HuH-7 (cell line): ENCODE measurements at places on chromosomes 3 and 15.

DNA sequence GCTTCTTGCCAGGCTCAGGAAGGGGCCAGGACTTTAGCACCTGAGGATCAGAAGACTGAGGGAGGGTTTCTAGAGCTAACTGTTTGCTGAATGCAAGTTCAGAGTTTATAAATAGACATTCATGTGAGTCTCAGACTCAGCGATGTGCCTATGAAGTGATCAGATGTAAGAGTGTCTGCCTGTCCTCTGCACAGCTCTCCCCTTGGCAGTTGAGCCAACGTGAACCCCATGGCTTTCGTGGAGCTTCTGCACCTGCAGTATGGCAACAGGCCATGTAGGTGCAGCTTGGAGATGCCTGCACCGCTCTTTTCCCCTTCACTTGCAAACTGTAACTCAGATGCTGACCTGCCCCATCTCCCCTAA is 141.9 kb downstream of the CHDH start:
- DNase-seq: no peak

DNA sequence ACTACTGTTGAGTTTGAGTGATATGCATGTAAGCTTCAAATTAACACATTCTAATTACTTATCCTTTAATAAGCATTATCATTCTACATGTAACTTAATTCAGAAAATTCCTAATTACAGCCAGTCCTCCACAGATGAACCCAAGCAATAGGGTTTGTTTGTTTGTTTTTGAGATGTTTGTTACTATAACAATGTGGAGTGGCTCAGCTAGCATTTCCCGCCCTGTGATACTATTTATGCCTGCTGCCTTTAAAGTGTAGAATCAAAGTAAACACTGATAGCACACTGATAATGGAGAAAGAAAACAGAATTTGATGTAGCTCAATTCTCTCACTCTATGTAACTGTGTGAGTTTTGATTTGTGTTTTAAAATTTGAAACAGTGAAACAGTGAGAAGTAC is 105.1 kb upstream of the IGF1R start:
- DNase-seq: no peak

GRCh38 chr15:67405208-67406191 is 115.4 kb upstream of the C15orf61 start:
- no peak for DNase-seq

- no peak for DNase-seq
Measured at GRCh38 chr15:97410897-97411575, 549.5 kb upstream of the ARRDC4 start.

DNA sequence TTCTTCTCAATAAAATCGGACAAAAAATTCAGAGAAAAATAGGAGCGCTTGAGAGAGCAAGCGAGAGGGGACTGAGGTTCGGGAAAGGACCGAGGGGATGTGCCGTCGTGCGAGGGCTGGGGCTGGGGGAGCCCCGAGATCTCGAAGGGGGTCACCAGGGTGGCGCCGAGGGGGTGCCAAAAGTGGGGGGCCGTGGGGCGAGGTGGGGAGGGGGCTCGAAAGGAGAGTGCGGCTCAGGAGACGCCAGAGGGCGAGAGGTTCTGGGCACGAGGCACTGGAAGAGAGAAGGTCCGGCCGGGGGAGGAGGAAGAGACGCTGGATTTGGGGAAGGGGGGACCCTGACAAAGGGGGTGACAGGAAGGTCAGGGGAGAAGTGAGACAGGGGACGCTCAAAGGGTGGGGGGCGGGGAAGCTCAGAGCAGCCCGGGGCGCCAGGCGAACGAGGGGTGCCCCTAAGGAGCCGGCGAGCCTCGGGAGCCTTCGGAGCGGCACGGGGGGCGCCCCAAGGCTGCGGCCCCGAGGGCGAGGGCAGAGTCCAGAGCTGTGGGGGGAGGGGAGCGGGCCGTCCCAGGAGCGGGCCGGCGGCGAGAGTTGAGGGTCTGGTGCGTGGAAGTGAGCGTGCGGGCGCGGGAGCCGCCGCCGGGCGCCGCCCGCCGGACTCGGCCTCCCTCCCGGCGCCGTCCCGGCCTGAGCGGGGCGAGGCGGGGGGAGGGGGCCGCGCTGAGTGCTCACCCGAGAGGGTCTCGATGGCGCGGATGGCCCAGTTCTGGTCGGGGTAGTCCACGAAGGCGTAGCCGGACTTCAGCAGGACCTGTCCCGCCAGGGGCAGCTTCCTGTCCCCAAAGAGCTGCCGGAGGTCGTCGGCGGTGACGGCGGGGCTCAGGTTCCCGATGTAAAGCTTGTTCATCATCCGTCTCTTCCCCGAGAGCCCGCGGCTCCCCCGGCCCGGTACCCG is 514 bp downstream of the IGF2BP2 start:
- peak; percentile 36 for DNase-seq

- peak; percentile 20 for DNase-seq
Measured at GRCh38 chr3:37741644-37742043, 120.0 kb upstream of the CTDSPL start.

DNA sequence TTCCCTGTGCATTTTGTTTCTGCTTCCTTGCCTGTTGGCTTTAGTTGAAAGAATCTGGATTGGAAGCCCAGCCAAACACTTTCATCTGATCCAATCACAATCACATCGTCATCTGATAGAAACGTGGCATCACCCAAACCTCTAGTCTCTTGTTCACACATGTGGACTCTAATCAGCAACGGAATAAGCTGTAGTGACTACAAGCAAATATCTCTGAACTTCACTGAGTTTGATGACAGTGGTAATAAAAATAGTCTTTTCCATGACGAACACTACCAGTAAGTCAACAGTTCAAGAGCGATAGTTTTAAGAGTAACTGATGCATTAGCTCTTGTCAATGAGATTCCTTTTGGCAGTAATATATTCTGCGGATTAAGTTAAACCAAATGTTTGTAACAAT is 22.8 kb upstream of the MECOM start:
- DNase-seq: no peak

GRCh38 chr3:132682201-132682600 is 22.1 kb downstream of the UBA5 start:
- DNase-seq: no peak

DNA sequence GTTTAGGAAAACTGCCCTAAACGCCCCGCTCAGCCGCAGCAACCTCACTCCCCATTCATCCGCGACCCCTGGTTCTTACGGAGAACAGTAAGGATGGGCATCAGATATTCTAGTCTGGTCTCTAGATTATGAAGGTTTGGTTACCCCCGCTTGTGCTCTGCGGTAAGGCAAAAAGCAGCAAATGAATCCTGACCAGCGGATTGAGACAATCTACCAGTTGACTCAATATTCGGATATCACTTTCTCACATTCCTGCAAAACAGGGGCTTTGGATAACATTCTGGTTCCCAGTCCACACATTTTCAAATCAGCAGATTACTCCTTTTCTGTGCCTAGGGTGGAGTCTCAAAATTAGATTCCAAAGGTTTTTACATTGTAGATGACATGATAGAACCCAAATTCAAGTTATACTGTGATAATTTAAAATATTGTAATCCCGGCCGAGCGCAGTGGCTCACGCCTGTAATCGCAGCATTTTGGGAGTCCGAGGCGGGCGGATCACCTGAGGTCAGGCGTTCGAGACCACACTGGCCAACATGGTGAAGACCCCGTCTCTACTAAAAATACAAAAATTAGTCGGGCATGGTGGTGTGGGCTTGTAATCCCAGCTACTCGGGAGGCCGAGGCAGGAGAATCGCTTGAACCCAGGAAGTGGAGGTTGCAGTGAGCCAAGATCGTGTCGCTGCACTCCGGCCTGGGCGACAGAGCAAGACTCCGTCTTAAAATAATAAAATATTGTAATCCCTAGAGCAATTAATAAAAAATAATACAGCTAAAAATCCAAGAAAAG is 1.1 kb upstream of the CYFIP1 start:
- DNase-seq: peak; percentile 48

DNA sequence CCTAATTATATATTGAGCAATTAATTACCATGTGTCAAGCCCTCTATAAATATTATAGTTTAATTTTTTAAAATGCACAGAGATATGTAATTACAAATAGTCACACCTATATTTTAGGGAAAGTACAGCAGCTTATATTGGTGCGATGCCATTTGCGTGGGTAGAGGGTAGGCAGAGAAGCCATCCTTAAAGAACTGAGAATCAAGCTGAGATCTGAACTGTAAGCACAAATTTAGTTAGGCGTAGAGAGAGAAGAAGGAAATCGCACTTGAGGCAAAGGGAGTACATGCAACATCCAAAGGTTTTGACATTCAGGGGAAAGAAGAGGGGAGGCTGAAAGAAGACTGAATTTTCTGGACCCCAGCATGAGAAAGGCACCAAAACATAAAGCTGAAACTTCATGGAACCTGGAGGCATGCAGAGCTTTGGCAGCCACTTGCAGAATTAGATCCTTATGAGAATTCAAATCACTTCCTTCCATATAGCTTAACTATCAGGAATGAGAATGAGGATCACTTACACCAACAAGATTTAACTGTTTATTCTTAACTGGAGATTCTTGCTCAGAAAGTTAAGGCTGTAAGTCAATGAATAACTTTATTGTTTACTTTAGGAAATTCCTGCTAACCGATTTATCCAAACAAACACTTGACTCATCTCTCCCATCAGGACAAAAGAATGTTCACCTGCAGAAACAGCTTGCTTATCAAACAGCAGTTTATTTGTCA is 114.3 kb downstream of the TGFBR2 start:
- DNase-seq: peak; percentile 51

GRCh38 chr15:22863356-22863755 is 24.9 kb downstream of the NIPA2 start:
- no peak for DNase-seq

- no peak for DNase-seq
Measured at GRCh38 chr15:78987556-78988360, 42.9 kb upstream of the CTSH start.

GRCh38 chr3:60703956-60704736 is 547.1 kb downstream of the FHIT start:
- no peak for DNase-seq

GRCh38 chr3:24521420-24522145 is 26.9 kb upstream of the THRB start:
- peak; percentile 70 for DNase-seq

DNA sequence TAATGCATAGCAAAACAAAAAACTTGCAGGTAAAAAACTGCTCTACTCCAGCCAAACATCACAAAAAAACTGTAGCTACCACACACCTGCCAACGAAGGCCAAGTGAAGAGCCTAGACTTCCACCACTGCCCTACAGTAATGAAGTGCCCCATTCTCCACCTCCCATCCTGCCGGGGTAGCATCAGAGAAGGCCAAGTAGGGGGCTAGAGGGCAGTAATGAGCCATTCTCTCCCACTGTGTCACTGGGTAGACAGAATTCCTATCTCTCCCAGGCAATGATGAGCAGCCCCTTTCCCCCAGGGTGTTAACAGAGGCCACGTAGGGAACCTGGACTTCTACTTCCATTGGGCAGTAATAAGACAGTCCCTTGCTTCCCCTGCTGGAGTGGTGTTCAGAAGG is 9.5 kb downstream of the SEC22C start:
- peak; percentile 80 for DNase-seq

DNA sequence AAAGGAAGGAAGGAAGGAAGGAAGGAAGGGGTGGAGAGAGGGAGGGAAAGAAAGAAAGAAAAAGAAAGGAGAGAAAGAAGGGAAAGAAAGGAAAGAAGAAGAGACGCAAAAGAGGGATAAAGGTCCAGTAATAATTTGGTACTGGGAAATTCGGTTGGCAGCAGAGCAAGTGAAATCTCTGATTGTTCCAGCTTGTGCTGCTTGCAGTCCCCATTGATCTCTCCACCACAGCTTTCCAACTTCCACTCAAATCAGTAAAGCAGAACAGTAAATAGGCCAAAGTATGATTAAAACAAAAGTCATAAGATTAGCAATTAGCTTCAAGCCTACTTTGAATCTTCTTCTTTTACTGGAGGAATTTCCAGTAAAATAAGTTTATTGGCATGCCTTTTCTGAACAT is 357.2 kb downstream of the ROBO1 start:
- no peak for DNase-seq

- DNase-seq: no peak
Measured at GRCh38 chr3:114034787-114035545, 21.4 kb downstream of the CCDC191 start.

GRCh38 chr3:25801786-25802185 is 11.9 kb downstream of the OXSM start:
- DNase-seq: no peak

GRCh38 chr15:98398056-98398455 is 250.3 kb upstream of the IGF1R start:
- no peak for DNase-seq

GRCh38 chr3:174266476-174266875 is 592.7 kb upstream of the NAALADL2 start:
- no peak for DNase-seq

GRCh38 chr3:184968115-184968514 is 156.1 kb downstream of the VPS8 start:
- no peak for DNase-seq
